Liver (tissue), 10 donors: ENCODE measurements at places on chromosomes 11 and 22. TPM values are rescaled to one million over a fixed set of nuclear protein-coding genes. Genes with fewer than 3 reads are reported as not detected.

Gene ALX4
- not detected for polyA plus RNA-seq

Gene RFPL1
- polyA plus RNA-seq = not detected

Gene RIC3
- 1.7 TPM for polyA plus RNA-seq

Gene CHST1
- 0.32 TPM for polyA plus RNA-seq

Gene FAM227A
- 0.01 TPM for polyA plus RNA-seq

Gene OR52N4
- polyA plus RNA-seq = not detected

DNA sequence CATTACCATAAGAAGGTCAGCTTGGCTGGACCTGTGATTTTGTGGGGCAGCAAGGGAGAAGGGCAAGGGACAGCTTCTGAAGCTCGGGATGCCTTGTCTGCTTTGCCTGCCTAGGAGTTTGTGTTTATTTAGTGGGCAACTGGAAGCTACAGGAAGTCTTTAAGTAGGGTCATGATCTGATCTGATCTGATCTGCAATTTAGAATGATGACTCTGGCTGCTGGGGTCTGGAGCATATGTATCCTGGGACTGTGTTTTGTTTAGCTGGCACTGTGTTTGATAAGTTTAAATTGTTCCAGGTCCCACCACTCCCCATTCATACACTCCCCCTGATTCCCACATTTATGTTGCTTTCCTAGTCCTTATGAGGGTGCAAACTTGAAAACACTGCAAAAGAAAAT lies 47.7 kb upstream of the HTATIP2 start:
- H3K4me1 ChIP-seq = no peaks in the 10 kb centered on the region
- no peak overlapping the region for H3K27ac ChIP-seq
- no peak overlapping the region for H3K4me3 ChIP-seq
- H3K27me3 ChIP-seq = no peaks in the 10 kb centered on the region
- H3K36me3 ChIP-seq = no peaks in the 10 kb centered on the region

DNA sequence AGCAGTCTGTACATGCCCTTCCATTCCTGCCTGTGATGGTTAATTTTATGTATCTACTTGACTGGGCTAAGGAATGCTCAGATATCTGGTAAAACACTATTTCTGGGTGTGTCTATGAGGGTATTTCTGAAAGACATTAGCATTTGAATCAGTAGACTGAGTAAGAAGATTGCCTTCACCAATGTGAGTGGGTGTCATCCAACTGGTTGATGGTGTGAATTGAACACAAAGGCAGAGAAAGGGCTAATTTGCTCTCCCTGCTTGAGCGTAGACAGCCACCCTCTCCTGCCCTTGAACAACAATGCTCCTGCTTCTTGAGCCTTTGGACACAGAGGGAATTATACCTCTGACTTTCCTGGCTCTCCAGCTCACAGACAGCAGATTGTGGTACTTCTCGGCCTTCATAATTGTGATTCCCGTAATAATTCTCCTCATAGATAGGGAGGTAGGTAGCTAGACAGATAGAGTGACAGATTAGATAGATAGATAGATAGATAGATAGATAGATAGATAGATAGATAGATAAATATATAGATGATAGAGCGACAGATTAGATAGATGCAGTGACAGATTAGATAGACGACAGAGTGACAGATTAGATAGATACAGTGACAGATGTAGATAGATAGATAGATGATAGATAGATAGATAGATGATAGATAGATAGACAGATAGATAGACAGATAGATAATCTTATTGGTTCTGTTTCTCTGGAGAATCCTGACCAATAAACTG lies 370.6 kb downstream of the CADM1 start:
- H3K27ac ChIP-seq = no peak overlapping the region
- H3K36me3 ChIP-seq = no peaks in the 10 kb centered on the region
- no peaks in the 10 kb centered on the region for H3K27me3 ChIP-seq
- no peak overlapping the region for H3K4me3 ChIP-seq
- H3K4me1 ChIP-seq = no peaks in the 10 kb centered on the region

GRCh38 chr11:4645974-4646373 lies 2.2 kb downstream of the OR51E1 start:
- no peaks in the 10 kb centered on the region for H3K4me1 ChIP-seq
- H3K27me3 ChIP-seq = no peaks in the 10 kb centered on the region
- H3K27ac ChIP-seq = no peak overlapping the region

DNA sequence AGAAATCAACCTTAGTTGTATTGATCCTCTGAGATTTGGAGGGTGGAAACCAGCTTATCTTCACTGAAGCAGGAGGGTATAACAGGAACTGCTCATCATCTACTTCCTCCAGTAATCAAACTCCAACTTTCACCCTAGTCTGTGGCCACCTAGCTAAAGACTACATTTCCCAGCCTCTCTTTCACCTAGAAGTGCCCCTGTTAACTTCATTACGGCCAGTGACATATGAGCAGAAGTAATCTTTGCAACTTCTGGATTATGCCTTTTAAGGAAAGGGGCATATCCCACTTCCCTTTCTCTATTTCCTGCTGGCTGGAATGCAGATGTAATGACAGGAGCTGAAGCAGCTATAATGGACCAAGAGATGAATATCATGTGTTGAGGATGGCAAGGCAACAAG lies 7.6 kb upstream of the VPS37C start:
- H3K4me3 ChIP-seq = no peak overlapping the region
- H3K27ac ChIP-seq = no peak overlapping the region
- no peaks in the 10 kb centered on the region for H3K36me3 ChIP-seq
- no peaks in the 10 kb centered on the region for H3K27me3 ChIP-seq

- peaks cover 8% of the 10 kb centered on the region for H3K4me1 ChIP-seq
- H3K27ac ChIP-seq = peak overlapping the region; percentile 85
- H3K36me3 ChIP-seq = no peaks in the 10 kb centered on the region
- H3K27me3 ChIP-seq = no peaks in the 10 kb centered on the region
- peak overlapping the region; percentile 99 for H3K4me3 ChIP-seq
Measured at GRCh38 chr11:93662175-93662570, 691 bp downstream of the CEP295 start.

DNA sequence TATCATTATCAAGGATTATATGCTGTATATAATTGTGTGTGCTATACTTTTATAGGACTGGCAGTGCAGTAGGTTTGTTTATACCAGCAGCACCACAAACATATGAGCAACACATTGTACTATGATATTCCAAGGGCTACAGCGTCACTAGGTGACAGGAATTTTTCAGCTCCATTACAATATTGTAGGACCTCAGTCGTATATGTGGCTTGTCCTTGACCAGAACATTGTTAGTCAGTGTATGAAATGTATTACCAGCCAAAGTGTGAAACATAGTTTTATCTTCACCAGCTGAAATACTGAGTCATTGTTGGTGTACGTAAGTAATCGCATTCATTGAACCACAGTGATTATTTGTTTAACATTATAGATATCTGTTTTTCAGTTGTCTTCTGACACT lies 20.4 kb downstream of the JHY start:
- no peaks in the 10 kb centered on the region for H3K36me3 ChIP-seq
- H3K4me1 ChIP-seq = no peaks in the 10 kb centered on the region
- H3K4me3 ChIP-seq = no peak overlapping the region
- no peak overlapping the region for H3K27ac ChIP-seq

- H3K36me3 ChIP-seq = no peaks in the 10 kb centered on the region
- no peaks in the 10 kb centered on the region for H3K27me3 ChIP-seq
- no peak for DNase-seq
- no peak overlapping the region for H3K4me3 ChIP-seq
Measured at GRCh38 chr11:22430141-22430541, 92.0 kb downstream of the SLC17A6 start.

DNA sequence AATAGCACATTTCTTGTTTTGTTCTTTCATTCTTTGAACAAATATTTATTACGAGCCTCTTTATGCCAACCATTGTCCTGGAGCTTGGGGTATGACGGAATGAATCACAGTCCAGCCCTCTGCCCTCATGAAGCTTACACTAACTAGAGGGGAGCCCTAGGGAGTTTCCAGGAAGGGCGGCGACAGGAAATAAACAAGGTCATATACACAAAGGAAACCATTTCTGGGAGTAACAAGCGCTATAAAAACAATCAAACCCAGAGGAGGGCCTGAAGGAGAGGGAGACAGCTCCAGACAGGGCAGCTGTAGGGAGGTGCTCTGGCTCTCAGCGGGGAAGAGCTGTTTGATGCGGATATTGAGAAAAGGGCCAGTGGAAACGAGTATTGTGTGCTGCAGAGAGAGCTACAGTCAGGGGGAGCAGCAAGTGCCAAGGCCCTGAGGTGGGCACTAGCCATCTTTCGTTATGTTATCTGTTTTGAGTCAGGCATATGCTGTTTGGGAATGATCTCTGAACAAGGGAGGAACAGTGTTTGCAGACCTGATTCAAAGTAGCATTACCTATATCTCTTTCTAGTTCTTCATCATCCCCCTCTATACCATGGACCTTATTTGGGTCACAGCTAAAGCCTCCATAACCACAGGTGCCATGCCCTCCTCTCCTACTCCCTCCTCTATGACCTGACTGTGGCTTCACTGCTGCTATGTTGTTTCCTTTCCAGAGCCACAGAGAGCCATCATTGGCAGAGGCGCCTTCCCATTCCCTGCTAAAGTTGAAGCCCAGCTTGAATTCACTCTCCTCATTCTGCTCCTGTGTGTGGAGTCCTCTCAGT lies 15.3 kb upstream of the ZBTB16 start:
- no peak for DNase-seq
- H3K4me3 ChIP-seq = no peak overlapping the region
- H3K27ac ChIP-seq = no peak overlapping the region

DNA sequence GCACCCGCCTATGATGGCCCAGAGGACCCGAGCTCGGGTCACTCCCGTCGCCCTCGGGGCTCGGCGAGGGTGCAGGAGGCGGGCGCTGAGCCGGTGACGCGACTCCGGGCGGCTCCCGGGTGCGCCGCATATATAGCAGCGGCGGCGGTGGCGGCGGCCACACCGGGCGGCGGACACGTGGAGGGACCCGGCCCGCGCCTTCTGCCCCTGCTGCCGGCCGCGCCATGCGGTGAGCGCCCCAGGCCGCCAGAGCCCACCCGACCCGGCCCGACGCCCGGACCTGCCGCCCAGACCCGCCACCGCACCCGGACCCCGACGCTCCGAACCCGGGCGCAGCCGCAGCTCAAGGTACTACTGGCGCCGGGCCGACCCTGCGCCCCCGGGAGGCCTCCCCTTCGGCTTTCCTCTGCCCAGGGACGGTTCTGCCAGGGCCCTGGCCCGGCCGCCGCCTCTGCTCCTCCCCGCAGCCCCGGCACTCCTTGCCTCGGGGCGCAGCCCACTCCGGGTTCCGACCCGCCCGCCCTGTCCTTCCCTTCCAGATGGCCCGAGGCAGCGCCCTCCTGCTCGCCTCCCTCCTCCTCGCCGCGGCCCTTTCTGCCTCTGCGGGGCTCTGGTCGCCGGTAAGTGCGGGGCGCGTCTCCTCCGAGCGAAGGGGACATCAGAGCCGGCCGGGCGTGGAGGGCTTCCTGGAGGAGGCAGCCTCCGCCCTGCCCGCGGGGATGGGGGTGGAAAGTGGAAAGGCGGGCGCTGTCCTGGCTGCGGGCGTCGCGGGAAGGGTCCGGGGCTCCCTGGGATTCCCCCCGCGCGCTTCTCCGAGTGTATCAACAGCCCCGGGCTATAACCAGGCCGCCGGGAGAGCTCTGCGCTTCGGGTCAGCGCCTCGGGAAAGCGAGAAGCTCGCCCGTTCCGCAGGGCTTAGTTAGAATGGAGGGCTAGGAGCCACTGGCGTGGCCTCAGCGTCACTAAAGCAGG lies at the start of gene GAL:
Gene GAL (plus strand): TSS at position 160 of the 972 bp plus-strand sequence. CDS start 380 bp downstream, at position 540.
- H3K27ac ChIP-seq = no peak within 1 kb of the TSS
- DNase-seq = no peak
- peaks cover 10% of the 10 kb centered on the region for H3K27me3 ChIP-seq
- H3K36me3 ChIP-seq = no peaks in the 10 kb centered on the region
- peaks cover 3% of the 10 kb centered on the region for H3K4me1 ChIP-seq

GRCh38 chr11:57251037-57251436 lies 14.0 kb upstream of the APLNR start:
- H3K4me3 ChIP-seq = no peak overlapping the region
- no peak overlapping the region for H3K27ac ChIP-seq
- DNase-seq = no peak
- no peaks in the 10 kb centered on the region for H3K36me3 ChIP-seq
- no peaks in the 10 kb centered on the region for H3K27me3 ChIP-seq

DNA sequence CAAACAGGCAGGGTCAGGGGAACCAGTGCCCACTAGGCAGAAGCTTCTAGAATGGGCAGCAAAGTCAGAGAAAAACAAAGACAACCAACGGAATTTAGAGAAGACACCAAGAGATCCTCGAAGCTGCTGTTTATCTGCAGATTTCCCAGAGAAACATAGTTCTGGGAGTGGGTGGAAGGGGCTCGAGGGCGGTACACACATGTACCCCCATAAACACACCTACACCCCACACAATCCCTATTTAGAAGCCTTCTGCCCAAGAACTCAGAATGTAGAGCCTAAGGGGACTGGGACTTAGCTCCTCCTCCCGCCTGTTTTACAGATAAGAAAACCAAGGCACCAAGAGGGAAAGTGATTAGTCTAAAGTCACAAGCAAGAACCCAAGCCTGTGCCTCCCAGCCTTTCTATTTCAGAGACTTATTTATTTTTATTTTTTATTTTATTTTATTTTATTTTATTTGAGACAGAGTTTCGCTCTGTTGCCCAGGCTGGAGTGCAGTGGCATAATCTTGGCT lies 6.4 kb downstream of the NPTXR start:
- no peaks in the 10 kb centered on the region for H3K4me1 ChIP-seq
- DNase-seq = no peak
- no peaks in the 10 kb centered on the region for H3K36me3 ChIP-seq
- H3K27ac ChIP-seq = no peak overlapping the region
- H3K27me3 ChIP-seq = no peaks in the 10 kb centered on the region

DNA sequence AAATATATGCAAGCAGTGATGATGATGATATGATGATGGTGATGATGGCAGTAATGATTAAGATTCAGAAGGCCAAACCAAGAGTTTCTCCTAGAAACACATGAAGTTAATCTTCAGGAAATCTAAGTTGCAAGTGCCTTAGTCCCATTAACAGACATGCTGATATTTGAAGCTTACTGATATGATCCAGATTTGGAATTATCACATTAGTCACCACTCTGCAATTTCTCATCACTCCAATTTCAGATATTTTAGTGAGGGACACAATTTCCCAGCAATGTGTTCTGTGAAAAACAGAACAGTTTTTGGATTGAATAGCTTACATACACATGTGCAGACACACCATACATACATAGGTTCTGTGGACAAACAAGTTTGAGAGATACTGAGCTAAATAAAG lies 411.4 kb upstream of the FAT3 start:
- H3K4me1 ChIP-seq = no peaks in the 10 kb centered on the region
- no peak for DNase-seq
- no peaks in the 10 kb centered on the region for H3K36me3 ChIP-seq
- H3K27me3 ChIP-seq = no peaks in the 10 kb centered on the region

DNA sequence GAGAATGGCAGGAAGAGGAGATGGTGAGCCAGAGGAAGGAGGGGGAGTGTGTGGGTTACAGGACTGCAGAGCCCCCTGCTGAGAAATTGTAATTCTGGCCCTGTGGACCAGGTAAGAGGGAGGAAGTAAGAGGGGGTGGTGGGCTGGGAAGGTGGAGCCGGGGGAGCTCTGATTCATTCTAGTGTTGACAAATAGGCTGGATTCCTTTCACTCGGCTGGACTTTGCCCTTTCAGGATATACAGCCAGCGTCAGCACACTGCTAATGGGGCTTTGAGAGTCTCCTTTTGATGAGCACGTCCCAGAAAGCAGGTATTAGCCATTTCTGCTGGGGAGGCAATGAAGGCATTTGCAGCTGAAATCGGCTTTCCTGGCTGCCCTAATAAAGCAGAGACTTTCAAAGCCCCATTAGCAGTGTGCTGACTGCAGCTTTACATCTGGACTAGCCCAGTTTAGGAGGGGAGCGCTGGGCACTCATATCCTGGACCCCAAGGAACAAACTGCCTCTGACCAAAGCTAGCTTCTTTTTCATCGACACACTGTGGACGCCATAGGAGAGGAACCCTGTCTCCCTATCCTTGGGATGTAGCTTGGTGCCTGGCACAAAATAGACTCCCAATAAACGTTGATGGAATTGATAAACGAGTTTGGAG lies 44.8 kb upstream of the CADM1 start:
- peaks cover 4% of the 10 kb centered on the region for H3K4me1 ChIP-seq
- H3K27ac ChIP-seq = no peak overlapping the region
- no peak for DNase-seq
- H3K4me3 ChIP-seq = no peak overlapping the region
- H3K36me3 ChIP-seq = no peaks in the 10 kb centered on the region
- no peaks in the 10 kb centered on the region for H3K27me3 ChIP-seq
